Gastrocnemius medialis (tissue), 4 donors: ENCODE measurements at places on chromosomes 11 and 22.

DNA sequence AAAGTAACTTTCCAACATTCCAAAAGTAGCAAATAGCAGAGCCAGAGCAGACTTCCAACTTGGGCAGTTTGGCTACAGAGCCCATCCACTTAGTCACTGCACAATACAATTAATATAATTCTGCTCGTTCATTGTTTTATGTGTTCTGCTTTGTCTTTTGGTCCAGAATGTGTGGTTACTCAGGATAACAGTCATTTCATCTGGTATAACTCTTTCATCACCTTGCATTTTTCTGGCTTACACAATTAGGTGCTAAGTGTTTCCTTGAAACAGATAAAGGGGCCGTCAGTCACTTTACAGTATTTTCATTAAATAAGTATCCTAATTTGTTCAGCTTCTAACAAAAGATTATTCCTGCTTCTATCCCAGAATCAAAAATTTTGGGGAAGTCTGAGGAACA, 87.2 kb downstream of the LARGE2 start:
- DNase-seq, result no peak

- DNase-seq, result no peak
Measured at GRCh38 chr11:86553265-86553664, 119.2 kb downstream of the ME3 start.

DNA sequence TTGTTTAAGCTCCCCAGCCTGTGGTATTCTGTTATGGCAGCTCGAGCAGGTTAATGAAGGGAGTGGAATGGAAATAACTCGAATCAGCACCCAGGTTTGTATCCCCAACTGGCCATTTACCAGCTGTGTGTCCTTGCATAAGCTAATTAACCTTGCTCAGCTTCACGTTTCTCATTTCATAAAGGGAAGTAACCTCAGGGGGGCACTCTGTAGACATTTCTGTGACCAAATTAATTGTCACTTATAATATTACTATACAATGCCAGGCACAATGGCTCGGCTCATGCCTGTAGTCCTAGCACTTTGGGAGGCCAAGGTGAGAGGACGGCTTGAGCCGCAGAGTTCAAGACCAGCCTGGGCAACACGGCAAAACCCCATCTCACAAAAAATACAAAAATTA, 13.8 kb downstream of the ADA2 start:
- DNase-seq, result no peak

- DNase-seq, result no peak
Measured at GRCh38 chr11:97955595-97955994, 1065.2 kb upstream of the CNTN5 start.

DNA sequence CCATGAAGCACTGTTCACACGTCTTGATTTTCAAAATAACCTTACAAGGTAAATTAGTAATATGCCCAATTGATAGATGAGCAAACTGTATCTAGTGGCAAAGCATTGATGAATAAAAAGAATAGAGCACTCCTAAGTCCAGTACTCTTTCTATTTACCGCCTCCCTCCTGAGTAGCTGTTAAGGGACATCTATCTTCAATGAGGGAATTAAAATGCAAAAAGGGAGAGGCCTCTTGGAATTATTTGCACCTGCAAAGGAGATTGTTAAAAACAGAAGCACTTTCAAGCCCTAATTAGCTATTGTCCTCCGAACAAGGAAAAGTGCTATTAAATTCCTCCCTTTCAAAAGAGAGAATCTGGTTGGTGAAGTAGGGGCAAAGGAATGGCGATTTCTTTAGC, 6.8 kb upstream of the GALNT18 start:
- no peak for DNase-seq

- DNase-seq, result no peak
Measured at GRCh38 chr22:22854466-22854865, 33.1 kb upstream of the IGLL5 start.

- no peak for DNase-seq
Measured at GRCh38 chr11:125494561-125494960, 1.5 kb downstream of the FEZ1 start.

DNA sequence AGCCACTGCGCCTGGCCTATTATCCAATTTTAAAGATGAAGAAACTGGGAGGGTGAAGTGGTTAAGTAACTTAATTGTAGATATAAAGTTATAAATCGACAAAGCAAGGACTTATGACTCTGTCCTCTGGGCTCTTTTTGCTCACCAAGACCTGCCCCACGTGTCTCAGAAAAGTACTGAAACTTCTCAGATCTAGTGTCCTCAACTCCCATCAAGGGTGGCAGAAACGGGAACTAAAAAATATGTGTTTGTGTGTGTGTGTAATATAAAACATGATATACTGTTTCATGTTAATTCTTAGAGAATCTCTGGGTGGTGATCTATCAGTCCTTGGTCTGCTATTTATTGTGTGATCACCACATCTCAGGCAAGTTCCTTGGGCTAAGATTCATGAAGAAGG, 104.9 kb downstream of the GAB2 start:
- DNase-seq, result no peak

DNA sequence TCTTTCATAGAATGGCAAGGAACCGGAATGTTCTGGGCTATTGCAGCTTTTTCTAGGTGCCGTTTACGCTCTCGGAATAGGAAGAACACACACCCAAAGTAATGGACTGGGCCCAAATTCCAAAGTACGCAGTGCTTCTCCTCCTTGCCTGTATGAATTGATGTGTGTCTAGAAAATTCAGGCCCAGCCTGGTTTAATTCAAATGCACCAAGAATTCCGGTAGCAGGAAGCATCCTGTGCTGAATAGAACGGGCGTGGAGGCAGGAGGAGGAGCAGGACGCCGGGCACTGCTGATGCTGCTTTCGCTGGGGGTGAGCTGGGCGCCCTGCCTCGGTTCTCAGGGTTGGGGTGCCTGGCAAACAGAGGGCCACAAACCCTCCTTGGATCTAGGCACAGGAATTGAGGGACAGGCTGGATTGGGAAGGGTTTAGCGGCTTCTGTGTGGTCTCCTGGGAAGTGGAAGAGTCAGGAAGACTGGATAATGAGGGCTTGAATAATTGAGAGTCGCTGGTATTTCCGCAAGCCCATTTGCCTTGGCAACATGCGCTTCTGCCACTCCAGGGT, 2.0 kb downstream of the PARVB start:
- no peak for DNase-seq

DNA sequence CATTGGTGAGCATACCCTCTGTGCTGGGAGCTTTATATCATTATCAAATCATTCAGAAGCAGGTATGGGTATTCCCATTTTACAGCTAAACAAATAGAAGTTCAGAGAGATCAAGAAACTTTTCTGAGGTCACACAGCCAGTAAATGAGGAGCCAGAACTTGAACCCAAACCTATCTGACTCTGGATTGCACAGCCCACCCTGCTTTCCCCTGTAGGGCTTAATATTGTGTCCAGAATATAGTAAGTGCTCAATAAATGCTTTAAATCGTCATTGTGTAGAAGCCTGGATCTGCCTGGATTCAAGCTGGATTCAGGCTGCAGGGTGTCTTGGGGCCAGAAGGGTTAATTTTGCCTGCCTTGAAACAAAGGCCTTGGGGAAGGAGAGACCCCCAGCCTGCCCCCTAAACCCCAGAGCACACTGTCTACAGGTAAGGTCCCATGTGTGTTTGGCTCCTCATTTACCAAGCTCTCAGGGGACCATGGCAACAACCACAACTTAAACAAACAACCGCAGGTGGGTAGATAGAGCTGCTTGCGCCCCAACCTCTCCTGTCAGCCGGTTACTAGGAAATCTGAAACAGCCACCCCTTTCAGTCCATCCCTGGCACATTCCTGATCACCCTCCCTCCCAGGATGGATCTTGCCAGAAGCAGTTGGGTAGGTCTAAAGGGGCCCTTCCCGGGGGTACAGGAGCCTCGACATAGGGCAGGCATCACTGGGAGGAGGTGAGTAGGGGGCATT, 3.0 kb upstream of the SEC14L3 start:
- no peak for DNase-seq

DNA sequence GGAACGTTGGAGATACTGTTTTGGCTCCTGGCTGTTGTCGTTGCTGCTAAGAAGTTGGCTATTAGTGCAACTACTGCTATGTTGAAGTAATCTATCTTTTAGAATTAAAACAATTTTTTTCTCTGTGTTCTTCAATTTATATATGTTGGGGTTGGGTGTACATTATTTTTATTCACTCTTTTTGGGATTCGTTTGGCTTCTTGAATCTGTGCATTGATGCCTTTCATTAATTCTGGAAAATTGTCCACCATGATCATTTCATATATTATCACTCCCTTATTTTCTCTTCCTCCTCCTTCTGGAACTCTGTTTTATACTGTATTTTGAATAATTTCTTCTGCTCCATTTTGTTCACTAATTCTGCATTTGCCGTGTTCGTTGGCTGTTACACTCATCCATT, 199.5 kb upstream of the PLET1 start:
- no peak for DNase-seq

DNA sequence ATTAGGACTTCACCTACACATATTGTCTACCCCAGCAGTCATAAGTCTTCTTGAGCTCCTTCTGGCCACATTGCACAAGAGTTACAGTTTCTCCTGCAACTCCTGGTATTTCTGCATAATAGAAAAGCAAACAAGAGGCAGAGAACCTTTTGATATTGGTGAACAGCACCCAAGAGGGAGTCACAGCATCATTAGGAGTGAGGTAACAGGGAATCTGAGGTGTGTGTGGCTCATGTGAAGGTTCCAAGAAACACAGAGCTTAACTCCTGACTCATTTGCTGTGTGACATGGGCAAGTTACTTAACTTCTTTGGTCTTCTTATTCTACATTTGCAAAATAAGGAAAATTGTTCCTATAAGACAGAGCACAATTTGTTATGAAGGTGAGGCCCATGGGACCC, 374.6 kb downstream of the INSC start:
- no peak for DNase-seq

DNA sequence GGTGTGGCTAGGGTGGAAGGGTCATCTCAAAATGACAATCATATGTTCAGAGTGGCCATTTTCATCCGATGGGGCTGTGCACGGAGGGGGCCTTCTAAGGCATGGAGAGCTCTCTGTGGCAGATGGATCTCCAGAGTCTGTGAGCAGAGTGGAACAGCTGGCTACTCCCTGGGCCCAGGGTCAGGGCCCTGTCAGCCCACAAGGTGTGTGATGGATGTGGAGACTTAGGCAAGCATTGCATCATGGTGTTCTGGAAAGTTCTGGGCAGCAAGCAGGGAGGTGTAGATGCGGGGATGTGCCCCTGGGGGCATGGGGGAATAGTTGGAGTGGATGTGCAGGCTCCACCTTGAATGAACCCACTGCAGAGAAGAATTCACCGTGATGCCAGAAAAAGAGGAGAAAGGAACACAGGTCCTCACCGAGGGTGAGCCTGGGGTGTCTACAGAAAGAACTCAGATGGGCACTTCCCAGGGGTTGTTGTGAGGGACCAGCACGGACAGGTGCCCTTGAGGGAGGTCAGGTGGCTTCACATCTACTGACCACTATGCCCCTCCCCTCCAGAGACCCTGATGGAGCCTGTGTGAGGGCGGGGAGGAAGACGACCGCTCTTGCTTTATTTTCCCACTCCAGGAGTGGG, 51.1 kb downstream of the CHRDL2 start:
- no peak for DNase-seq

- no peak for DNase-seq
Measured at GRCh38 chr22:29524442-29525191, 28.9 kb downstream of the THOC5 start.

DNA sequence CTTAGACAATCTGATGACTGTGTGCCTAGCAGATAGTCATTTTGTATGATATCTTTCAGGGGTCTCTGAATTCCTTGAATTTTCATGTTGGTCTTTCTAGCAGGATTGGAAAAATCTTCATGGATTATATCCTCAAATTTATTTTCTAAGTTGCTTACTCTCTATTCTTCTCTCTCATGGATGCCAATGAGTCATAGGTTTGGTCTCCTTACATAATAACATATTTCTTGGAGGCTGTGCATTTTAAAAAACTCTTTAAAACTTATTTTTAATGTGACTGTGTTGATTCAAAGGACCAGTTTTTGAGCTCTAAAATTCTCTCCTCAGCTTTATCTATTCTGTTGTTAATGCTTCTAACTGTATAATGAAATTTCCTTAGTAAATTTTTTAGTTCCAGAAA, 198.7 kb downstream of the AASDHPPT start:
- DNase-seq, result no peak

DNA sequence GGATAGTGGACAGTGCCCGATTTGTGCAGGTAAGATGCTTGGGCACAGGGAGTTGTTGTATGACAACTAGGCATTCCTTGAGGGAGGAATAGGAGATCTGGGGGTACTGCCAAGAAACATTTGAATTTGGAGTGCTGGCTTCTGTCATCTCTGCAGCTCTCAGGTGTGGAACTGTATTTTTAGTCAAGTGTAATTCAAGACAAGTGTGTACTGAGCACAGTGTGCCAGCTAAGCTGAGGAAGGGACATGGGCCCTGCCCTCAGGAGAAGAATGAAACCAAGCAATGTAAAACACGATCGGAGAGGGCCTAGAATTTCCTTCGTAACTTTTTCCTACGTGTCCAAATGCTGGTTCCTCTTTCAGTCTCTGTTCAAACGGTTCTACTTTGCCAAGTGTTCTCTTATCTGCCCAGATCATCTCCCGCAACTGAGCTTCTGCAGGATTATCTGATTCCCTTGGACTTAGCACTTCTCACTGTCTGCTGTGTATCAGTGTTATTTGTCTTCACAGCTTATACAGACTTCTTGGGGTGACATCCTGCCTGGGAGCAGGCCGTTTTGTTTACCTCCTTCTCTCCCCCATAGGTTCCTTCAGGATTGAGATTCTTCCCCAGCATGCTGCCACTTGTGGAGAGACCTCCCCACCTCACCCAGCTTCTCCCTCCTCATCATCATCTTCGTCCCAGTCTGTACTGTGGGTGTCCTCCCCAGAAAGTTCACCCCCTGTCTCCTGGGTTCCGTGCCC, 27.6 kb downstream of the ART5 start:
- peak; percentile 86 for DNase-seq

GRCh38 chr11:102794382-102794781, 3.6 kb downstream of the MMP1 start:
- DNase-seq, result no peak

- DNase-seq, result no peak
Measured at GRCh38 chr11:72544589-72544988, 110.3 kb upstream of the CLPB start.

DNA sequence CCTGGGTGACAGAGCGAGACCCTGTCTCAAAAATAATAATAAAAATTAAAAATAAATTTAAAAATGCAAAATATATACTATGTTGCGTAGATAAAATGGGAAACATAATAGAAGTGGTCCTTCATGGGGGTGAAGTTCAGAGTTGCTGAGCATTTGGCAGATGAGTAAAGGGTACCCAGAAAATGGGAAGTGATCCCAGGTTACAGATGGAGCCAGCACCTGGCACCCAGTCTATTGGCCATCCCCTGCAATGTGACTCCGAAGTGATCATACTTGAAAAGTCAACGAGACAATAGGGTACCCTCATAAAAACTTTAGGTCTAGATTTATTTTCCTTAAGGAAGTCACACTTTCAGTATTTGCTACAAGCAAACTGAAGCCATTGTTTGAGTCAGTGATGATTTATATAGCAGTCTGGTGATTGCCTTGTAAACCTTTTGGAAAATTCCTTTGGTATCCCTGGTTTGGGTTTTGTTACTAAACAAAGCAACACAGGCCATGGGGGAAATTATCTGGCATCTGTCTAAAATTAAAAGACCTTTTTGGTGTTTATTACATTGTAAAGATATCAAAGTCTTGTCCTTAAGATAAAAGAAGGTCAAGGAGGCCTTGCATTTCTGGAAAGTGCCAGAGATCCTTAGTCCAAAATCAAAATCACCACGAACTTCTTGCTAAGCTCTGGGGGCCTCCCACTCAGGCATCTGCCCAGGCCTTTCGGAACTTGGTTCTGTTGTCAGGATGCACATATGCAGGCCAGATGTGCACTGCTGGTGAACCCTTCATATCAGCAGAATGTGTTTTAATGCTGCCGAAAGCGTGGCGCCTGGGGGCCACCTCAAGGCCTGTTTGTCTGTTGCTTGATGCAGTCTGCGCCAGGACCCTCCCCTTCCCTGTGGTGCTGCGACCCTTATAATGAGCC, 4.3 kb downstream of the SMARCB1 start:
- DNase-seq, result no peak
